Smooth muscle cell of the brain vasculature (primary cell): ENCODE measurements at places on chromosomes 3 and 15.

DNA sequence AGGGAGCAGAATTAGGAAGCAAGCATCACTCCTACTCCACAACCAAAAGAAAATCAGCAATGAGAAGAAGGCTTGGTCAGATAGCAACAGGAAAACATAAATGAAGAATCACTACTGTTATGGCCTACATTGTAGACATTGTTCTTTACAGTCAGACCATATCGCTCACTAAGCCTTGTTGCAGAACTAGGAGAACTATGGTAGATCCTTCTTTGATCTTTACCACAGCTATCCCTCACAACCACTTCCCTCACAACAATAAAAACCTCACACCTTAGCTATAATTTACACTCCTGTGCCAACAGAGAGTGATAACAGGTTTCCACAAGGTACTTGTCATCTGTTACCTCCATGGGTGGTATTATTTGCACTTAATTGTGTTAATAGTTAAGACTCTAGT, 126.6 kb downstream of the WDR76 start:
- no peak for DNase-seq

GRCh38 chr15:44738340-44738984, 2.1 kb downstream of the TRIM69 start:
- DNase-seq = peak; percentile 37

GRCh38 chr15:99429681-99430081, 136.1 kb upstream of the MEF2A start:
- no peak for DNase-seq

DNA sequence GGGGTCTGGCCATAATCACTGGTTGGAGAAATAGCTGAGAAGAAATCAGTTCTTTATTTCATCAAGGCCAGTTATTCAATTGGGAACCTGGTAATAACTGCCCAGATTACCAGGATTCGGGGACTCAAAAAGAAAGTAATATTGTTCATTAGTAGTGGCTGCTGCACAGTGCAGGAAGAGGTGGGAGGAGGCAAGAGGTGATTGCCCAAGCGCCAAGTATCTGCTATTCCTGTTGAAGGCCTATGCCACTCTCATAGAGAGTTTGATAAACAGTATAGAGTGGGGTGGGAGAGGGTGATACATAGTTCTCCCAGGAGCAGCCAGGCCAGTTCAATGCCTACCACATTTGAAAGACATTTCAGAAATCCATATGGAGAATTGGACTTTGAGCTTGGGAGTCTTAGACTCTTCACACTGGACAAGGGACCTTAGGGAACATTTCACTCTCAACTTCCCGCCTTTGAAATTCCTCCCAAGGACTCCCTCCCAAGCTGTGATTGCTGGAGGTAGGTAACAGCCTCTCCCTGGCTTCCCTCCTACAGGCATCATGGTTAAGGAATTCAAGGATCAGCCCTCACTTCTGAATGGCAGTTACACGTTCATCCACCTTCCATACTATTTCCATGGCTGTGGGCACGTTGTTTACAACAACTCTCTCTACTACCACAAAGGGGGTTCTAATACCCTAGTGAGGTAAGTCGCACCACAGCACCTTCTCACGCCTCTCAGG, 59.8 kb downstream of the GLDN start:
- no peak for DNase-seq

GRCh38 chr3:196168808-196169391, 42.3 kb downstream of the ZDHHC19 start:
- no peak for DNase-seq

- no peak for DNase-seq
These were observed 626.1 kb downstream of the MAGI1 start for GRCh38 chr3:65412588-65412987.

GRCh38 chr3:146590521-146590920, 14.6 kb downstream of the PLSCR5 start:
- DNase-seq = no peak

- no peak for DNase-seq
These were observed 13.7 kb downstream of the FAM240A start for GRCh38 chr3:46626039-46626438.

DNA sequence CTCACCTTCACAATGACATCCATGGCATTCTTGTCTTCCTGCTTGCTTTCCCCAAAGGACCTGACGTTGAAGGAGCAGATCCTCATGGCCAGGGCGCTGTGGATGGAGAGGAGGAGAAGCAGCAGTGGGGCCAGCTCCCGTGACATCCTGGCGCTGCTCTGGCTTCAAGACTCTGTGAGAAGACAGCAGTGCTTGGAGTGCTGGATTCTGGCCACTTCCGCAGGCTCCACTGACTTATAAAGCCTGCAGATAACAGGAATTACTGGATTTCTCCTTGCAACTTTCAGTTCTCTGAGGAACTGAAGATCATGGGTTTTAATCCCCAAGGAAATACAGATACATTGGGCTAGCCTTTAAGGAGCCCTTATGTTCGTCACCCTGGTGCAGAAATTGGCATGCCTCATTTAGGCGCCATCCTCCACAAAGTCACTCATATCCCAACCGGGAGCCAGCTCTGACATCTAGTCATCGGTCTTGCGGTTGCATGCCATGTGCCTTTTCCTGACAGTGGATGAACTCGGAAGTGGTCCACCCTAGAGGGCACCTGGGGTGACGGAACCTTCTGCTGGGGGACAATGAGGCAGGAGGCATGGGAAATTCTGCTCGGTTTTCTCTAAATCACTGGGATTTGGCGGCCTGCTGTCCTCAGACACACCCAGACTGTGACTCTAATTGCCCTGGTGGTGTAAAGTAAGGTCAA, at the start of gene DNASE1L3:
TSS of gene DNASE1L3 (minus strand) at position 212 of the 700 bp plus-strand sequence. CDS start at position 146, 66 bp downstream.
- DNase-seq = no peak

DNA sequence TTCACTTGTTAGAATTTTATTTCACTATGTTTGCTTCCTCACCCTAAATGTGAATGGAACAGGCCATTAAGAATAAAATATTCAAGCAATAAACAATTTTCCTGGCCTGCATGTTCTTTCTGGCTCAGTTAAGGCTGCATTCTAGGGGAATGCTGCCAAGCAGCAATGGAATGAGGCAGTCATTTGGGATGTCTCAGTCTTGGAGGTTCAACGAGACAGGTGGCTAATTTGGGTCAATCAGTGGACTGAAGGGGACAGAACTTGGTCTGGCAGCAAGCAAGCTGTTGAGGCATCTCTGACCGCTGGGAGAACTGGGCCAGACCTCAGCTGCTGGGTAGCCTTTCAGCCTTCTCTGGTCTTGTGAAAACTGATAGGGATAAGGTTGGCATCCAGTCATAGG, 241.6 kb downstream of the NLGN1 start:
- no peak for DNase-seq

GRCh38 chr15:43212299-43212698, 8.5 kb downstream of the EPB42 start:
- no peak for DNase-seq

DNA sequence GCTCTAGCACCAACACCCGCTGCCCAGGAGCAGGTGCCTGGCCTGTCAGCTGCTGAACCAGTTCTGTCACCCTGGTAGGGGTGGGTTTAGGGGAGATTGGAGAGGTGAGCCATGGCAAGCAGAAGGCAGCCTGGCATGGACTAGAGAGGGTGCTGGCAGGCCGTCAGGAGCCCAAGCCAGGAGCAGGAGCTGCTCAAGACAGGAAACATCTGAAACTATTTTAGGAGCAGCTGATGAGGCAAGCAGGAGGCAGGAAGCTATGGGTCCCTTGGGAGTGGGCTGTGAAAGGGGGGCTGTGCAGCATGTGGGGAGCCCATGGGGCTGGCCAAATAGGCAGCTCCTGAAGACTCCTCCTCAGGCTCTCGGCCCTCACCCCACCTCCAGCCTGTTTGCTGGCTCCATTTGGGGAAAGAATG, 2.3 kb downstream of the INKA1 start:
- DNase-seq = peak; percentile 37

DNA sequence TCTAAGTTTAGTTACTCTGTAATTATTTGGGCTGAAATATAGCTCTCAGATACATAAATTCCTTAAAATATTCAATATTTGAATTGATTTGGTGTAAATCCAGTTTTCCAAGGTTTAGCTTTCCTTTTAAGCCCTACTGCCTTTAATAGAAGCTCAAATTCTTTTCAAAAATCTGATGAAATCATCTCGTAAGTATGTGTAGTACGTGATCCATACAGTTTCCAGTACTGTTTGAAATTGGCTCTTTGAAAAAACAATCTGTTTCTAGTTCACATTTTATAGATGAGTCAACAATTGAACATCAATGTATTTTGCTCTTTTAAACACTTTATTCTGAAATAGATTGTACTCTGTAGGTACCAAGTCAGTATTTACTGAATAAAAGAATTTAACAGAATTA, 84.2 kb downstream of the LRRC49 start:
- DNase-seq = no peak

DNA sequence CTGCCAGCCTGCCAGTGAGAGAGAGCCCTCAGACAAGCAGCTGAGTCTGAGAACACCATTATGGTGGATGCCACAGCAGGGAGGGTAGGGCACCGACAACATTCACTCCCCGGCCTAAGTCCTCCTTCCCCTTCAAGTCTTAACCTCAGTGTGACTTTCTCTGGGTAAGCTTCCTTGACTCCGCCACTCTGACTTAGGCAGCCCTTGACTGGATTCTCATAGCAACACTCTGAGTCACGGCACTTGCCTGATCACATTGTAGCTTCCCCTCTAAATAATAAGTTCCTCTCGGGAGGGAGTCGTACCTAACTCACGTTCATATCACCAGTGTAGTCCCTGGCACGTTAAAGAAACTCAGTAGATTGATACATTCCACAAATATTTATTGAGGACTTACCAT, 180.5 kb downstream of the FOXB1 start:
- no peak for DNase-seq

- no peak for DNase-seq
These were observed 1.4 kb downstream of the PPM1L start for GRCh38 chr3:160757233-160758106.

DNA sequence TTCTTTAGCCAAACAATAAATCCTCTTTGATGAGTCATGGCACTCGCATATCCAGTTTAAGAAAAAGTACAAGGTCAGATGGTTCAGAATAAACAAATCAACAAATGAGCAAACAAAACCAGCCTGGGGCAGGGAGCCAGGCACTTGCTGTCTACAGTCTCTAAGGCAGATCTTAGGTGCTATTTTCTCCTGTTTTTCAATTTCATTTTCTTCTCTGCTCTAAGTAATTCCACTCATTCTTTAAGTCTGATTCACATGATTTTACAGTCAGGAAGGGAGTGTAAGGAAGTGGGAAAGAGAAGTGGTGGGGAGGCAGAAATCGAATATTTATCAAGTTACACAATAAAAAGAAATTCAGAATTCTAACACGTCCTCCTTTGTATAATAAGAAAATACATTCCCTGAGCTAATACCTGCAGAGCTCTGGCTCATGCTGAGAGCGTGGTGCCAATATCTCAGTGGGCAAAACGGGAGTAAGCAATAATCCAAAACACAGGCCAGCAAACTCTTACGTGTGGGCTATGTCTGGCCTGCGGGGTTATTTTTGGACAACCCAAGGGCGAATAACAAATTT, 298.6 kb downstream of the ADAMTS17 start:
- peak; percentile 40 for DNase-seq

- DNase-seq = no peak
These were observed at the start of gene RASGRF1 for GRCh38 chr15:79090487-79091203. RASGRF1 (minus strand) TSS chr15:79090780; CDS start chr15:79090498, 282 bp downstream.

GRCh38 chr3:170037463-170038433, at the start of gene GPR160:
GPR160 (plus strand) TSS chr3:170037995; CDS start chr3:170083973, 45,978 bp downstream.
- no peak for DNase-seq

DNA sequence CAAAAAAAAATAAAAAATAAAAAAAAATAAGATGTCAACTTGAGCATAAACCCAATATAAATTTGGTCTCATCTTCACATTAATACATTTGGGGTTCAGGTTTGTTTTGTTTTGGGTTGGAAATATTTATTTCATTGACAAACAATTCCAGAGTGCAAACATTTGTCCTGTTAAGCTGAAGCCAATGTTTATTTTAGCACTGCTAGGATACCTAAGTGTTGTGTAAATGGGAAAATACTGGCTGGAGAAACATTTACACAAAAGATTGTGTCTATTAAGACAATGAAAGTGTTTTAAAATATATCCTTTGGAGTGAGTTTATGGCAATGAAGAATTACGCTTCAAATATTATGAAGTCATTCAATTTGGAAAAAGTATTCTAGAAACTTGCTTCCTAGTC, 91.1 kb downstream of the MEIS2 start:
- no peak for DNase-seq

- no peak for DNase-seq
These were observed 502.1 kb upstream of the IL12A start for GRCh38 chr3:159486580-159486979.

- DNase-seq = no peak
These were observed 21.0 kb downstream of the RAB8B start for GRCh38 chr15:63210151-63211091.

- DNase-seq = no peak
These were observed 565.8 kb upstream of the DPPA4 start for GRCh38 chr3:109903100-109903499.

DNA sequence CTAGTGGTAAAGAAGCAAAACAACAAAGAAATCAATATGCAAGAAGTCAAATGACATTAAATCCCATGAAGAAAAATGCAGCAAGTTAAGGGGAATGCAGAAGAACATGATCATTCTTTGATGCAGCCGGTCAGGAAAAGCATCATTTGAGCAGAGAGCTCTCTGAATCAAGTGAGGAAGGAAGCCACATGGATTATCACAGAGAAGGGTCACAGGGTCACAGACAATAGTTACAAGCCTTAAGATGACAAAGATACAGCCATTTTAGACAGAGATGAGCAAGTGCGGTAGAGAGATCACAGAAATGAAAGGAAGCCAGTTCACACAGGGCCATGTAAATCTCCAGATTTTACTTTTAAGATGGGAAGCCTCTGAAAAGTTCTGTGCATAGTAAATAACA, 43.9 kb downstream of the UBE3A start:
- DNase-seq = no peak

DNA sequence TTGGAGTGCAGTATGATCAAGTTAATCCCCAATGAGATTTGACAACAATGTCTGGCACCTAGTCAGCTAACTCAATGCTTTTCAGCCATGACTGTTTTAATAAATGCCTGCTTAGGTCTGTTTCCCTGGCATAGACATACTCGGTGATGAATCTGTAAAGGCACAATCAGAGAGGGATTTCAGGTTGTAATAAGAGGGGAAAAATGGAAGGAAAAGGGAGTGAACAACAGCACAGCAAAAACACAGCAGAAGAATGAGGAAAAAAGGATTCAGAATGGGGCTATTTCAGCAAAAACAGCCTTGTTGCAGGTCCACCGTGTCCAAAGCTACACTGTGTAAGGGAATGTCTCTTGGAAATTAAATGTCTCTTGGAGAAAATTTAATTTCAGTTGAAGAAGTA, 19.3 kb upstream of the CHD2 start:
- no peak for DNase-seq

DNA sequence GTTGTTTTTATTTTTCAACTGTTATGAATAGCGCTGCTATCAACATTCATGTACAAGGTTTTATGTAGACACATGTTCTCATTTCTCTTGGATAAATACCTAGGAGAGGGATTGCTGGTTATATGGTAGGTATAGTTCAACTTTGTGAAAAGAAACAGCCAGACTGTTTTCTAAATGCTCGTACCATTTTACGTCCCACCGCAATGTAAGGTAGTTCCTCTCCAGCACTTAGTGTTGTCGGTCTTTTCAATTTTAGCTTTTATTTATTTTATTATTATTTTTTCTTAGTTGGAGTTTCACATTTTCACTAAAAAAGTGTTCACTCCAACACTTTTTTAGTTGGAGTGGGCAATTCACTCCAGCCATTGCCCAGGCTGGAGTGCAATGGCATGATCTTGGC, 117.1 kb downstream of the CHSY1 start:
- DNase-seq = no peak

GRCh38 chr3:25427942-25428788, at the start of gene RARB:
RARB (plus strand) TSS chr3:25428263; CDS start chr3:25428732, 469 bp downstream.
- DNase-seq = peak; percentile 91

GRCh38 chr15:75887178-75887577, 16.5 kb upstream of the FBXO22 start:
- no peak for DNase-seq

- DNase-seq = no peak
These were observed 1.2 kb upstream of the C15orf40 start for GRCh38 chr15:83012636-83013035.
